Activated naive CD4-positive, alpha-beta T cell treated with anti-CD3 and anti-CD28 coated beads, Interleukin-2, amount 10 ng/mL, durations not matched to agents 7 days and 5 days (primary cell): ENCODE measurements at places on chromosomes 2 and 18.

- DNase-seq, result no peak
Observed at GRCh38 chr18:9869715-9870430, 15.9 kb upstream of the TXNDC2 start.

GRCh38 chr2:215602997-215603396 lies 167.1 kb upstream of the FN1 start:
- no peak for DNase-seq

- DNase-seq, result no peak
Observed at GRCh38 chr2:172894689-172895387, 159.2 kb downstream of the RAPGEF4 start.

GRCh38 chr18:74073957-74074667 lies 73.5 kb downstream of the FBXO15 start:
- DNase-seq, result no peak

DNA sequence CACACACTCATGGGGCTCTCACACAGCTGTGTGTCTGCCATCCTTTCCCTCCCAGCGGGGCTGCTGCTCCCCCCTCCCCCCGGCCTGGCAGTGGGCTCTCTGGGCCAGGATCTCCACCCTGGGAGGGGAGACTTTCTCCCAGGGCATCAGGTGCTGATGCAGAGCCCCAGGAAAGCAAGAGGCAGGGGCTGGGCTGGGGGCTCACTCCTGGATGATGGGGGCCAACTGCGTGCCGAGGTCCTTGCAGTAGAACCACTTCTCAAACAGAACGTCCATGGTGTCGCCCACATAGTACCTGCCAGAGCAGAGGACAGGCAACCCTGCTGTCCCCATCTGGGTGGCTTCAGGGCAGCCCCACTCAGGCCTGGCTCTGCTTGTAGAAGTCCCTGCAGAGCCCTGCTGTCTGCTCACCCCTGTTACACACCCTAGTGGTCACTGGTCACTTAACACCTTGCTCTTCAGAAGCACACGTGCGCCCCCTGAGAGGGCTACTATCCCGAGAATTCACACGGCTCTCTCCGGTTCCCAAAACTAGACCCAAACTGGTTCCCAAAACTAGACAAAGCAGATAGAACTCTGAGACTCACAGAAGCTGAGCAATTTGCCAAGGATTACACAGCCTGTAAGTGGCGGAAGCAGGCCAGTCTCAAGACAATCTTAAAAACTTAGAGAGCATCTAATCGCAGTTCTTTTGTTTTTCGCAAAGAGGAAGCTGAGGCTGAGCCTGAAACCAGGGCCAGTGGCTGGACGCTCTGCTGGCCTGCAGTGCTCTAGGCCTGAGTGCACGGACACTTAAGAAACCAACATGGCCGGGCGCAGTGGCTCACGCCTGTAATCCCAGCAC lies 6.6 kb upstream of the OXER1 start:
- peak; percentile 21 for DNase-seq

DNA sequence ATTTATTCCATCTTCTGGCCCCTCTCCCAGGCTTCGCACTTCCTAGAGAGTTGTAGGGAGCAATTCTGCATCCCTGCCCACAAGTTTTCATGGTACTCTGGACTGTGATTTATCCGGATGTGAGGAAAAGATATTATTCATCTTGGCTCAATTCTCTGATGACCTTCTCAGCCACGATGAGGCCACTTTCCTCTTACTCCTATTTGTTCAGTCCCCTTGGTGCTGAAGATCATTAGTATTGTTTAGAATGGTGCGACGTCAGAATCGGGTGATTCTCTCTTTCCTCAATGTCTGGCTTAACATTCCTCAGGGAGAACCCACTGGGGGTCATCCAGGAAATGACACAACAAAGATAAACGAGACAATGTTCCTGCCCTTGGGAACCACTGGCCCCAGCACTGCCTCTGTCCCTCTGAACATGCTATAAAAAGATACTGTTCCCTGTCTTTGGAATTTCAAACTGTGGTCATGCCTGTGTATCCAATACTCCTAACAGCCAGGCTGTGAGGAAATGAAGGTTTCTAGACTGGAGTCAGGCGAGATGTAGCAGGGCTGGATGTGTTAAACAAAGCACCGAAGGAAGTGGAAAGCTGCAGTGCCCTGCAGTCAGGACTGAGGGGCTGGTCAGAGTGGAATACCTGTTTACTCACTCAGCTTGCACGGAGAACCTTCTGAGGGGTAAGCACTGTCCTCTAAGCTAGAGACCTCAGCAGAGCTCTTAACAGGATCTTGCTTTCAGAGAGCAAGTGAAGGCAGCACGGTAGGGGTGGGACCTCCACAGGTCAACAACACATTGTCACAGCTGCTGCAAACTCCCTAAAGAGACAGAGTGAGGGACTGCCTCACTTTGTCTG lies 12.9 kb upstream of the GLI2 start:
- no peak for DNase-seq

DNA sequence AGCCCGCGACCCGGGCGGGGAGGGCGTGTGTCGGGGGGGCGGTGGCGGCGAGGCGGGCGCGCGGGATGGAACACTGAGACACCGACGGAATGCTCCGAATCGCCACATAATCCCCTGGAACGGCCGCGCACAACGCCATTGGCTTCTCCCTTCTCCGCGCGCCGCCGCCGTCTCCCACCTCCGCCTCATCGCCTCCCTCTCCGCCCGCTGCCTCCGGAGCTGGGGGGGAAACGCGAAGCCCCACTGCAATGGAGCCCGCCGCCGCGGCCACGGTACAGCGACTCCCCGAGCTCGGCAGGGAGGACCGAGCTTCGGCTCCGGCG lies at the start of gene PHLPP1:
Gene PHLPP1, plus strand, starts transcription at position 106 of the 323 bp plus-strand sequence. Its CDS starts 143 bp downstream, at position 249.
- DNase-seq, result no peak

DNA sequence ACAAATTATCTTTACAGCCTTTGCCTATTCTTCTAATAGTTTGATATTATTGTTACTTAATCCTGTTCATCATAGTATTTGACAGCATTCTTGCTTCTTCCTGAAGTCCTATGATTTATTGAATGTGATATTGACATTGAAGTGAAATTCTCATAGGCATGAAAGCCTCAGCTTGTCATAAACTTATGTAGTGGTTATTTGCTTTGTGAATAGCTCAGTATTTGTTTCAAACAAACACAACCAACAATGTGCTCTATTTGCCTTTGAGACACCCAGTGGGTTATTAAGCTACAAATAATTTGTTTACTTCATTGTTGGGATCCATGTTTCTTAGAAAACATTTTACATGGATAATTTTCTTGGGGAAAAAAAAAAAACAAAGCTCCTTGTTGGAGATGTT lies 57.2 kb downstream of the TTC39C start:
- no peak for DNase-seq

- no peak for DNase-seq
Observed at GRCh38 chr2:8694737-8695136, 12.9 kb downstream of the ID2 start.

GRCh38 chr2:217459016-217459415 lies 543.8 kb downstream of the TNS1 start:
- DNase-seq, result no peak
